CD8-positive, alpha-beta T cell (primary cell): ENCODE measurements at places on chromosomes 11 and 22.

DNA sequence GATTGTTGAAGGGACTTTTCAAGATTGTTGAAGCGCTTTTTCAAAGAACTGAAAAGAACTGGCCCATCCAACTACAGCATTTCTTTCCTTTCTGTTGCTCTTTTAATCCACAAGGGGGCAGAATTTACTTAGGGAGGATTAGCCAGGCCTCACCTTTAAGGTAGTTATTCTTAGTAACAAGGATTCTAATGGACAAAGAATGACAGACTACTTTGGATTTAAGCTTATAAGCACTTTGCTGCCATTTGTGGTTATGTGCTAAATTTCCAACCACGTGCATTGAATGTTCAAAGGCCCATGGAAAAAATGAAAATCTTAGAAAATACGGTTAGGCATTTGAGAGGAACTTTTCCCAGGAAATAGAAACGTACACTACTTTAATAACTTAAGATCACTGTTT, 49.5 kb upstream of the HSPA8 start:
- DNase-seq = no peak

DNA sequence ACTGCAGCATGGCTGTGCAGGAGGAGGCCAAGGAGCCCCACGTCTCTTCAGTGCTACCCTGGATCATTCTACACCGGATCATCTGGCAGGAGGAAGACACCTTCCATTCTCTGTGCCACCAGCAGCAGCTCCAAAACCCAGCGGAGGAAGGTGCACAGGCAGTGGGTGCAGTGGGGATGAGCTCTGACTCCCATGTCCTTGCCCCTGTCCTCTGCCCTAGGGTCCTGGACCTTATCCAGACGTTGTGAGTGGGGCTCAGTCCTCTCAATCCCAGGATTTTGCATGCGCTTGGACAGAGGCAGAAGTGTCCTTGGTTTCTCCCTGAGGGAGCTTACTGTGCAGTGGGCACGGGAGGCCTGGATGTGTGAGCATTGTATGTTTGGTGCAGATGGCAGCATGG, 61.3 kb downstream of the CABIN1 start:
- DNase-seq = no peak

GRCh38 chr11:83459798-83460197, 173.6 kb upstream of the CCDC90B start:
- no peak for DNase-seq

DNA sequence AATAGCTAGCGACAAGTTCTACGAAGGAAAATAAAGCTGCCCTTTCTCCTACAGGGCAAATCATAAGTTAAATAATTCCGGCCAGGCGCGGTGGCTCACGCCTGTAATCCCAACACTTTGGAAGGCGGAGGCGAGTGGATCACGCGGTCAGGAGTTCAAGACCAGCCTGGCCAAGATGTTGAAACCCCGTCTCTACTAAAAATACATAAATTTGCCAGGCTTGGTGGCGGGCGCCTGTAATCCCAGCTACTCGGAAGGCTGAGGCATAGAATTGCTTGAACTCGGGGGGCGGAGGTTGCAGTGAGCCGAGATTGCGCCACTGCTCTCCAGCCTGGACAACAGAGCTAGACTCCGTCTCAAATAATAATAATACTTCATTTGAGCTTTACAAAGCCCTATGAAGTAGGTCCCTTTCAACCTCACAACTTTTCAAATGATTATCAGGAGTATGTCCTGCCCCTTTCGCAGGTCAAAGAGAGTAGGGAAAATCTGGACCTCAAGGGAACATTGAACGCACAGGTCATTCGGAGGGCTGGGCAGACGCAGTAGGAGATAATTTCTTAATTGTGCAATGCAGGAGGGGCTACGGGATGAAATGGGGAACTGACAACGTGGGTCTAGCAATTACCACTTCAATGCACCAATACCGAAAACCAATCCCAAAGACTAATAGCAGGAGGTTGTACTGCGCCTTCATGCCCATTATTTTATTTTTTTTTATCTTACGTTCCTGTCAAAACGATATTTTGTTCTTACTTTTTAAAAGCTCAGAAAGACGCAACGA, 590 bp downstream of the COMMD9 start:
- DNase-seq = no peak
